GM13977 (cell line): ENCODE measurements at places on chromosomes 1 and 21.

DNA sequence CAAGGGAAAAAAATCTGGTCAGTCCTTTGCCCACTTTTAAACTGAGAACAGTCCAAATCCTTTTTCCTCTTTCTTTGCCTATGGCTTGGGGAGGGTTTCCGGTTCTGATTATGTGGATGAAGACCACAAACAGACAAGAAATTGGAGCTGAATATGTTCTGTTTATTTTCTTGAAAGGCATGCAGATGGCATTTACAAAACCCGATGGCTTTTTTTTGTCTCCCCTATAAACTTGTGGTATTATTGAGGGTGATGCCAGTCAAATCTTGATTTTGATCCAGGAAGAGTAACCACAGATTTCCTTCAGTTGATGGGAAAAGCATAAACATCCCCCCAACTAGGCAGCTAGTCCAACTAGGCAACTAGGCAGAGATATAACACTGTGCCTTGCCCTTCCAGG is 38.9 kb downstream of the PLPP3 start:
- DNase-seq, result no peak

- no peak for DNase-seq
These were observed 89.3 kb downstream of the NOS1AP start for GRCh38 chr1:162158624-162159271.

- no peak for DNase-seq
These were observed 10.8 kb upstream of the SMYD2 start for GRCh38 chr1:214270097-214270650.

DNA sequence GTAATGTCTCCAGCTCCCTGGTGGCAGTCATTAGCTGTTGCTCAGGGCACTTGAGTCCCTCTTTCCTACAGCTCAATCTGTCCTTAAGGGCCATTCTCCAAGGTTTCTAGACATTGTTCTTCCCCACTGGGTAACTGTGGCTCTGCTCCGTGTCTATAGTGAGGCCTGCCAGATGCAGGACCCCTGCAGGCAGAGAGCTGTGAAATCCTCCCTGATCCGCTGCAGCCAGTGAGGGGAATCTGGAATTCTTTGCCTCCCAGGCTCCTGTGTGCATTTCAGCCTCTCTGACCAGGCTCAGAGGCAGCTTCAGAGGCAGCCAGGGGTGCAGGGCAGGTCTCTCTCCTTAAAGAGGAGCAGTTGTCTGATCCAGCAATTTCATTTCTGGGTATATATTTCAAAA is 14.4 kb upstream of the IGSF21 start:
- DNase-seq, result no peak
